ENCODE measurements at places on chromosomes 7 and 10.

- no peak overlapping the region for H3K27ac ChIP-seq
- peaks cover 10% of the 10 kb centered on the region for H3K27me3 ChIP-seq
- no peaks in the 10 kb centered on the region for H3K36me3 ChIP-seq
- DNase-seq: no peak
- no peak overlapping the region for H3K4me3 ChIP-seq
- H3K4me1 ChIP-seq: peaks cover 8% of the 10 kb centered on the region
Measured at GRCh38 chr10:1673568-1674345, 63.6 kb downstream of the ADARB2 start.

DNA sequence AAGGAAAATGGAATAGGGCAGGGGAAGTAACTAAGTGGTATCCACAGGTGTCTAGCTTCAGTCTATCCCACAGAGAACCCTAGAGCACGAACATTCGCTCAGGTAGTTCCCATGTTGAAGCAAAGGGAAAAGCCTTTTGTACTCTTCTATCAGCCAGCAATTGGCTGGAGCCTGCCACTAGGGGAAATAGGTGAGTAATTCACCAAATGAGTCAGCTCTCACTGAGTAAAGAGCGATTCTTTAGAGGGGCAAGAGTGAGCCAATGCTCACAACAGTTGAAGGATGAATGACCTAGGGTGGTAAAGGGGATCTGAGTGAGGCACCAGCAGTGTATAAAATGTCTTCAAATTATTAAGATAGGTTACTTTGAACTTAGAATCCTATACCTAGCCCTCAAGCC is 94.1 kb upstream of the ZNF800 start:
- H3K36me3 ChIP-seq: no peaks in the 10 kb centered on the region
- peaks cover 2% of the 10 kb centered on the region for H3K27me3 ChIP-seq
- peaks cover 18% of the 10 kb centered on the region for H3K4me1 ChIP-seq

- no peak for DNase-seq
- no peaks in the 10 kb centered on the region for H3K4me1 ChIP-seq
- H3K4me3 ChIP-seq: no peak overlapping the region
- no peak overlapping the region for H3K27ac ChIP-seq
Measured at GRCh38 chr10:101601541-101601940, 13.4 kb downstream of the DPCD start.

DNA sequence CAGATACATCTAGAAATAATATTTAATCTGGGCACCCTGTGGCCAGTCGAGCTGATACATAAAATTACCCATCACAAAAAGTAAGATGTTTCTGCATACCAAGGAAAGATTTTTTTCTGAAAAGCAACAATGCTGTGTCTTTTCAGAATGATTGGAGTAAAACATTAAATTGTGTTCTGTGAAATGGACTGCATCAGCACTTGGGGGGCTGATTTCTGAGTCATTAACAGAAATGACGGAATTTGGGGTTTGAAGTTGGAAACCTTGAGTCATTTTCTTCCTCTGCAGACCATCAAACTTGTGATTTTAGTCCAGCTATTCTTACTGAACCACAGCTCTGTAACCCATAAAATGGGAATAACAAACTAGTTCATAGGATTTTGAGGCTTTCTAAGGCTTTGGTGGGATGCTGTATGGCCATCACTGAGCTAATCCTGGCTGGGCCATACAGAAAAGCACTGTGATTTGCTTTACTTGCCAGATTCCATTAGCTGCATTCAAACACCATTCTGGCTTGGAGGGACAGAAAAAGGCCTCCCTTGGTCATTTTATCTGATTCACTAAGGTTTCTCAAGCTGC is 739.4 kb upstream of the IGFBP3 start:
- no peak for DNase-seq
- no peaks in the 10 kb centered on the region for H3K4me1 ChIP-seq
- H3K27me3 ChIP-seq: no peaks in the 10 kb centered on the region
- no peaks in the 10 kb centered on the region for H3K36me3 ChIP-seq

- no peaks in the 10 kb centered on the region for H3K27me3 ChIP-seq
- no peak for DNase-seq
- peaks cover 7% of the 10 kb centered on the region for H3K4me1 ChIP-seq
- H3K36me3 ChIP-seq: peaks cover 4% of the 10 kb centered on the region
- no peak overlapping the region for H3K27ac ChIP-seq
- H3K4me3 ChIP-seq: no peak overlapping the region
Measured at GRCh38 chr7:45979275-45980180, 58.5 kb upstream of the IGFBP3 start.

GRCh38 chr10:43308515-43308914 is 41.6 kb upstream of the RASGEF1A start:
- no peak overlapping the region for H3K4me3 ChIP-seq
- H3K4me1 ChIP-seq: peaks cover 48% of the 10 kb centered on the region
- H3K36me3 ChIP-seq: peaks cover 3% of the 10 kb centered on the region

DNA sequence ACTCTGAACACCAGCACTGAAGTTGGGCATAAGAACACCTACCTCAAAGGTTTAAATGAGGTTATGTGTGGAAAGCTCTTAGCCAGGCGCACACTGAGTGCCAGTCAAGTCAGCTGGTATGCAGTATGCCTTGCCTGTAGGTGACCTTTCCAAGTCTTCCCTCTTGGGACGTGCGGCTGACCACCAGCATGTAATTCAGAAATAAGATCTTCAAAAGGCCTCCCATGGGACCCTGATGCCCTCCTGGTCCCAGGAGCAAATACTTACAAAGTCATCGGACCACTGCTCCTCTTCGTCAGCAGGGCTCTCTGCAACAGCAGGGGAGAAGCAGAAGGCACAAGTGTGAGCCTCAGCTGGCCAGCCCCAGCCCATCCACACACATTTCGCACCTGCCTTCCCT is 40.8 kb downstream of the BLNK start:
- H3K27me3 ChIP-seq: no peaks in the 10 kb centered on the region
- DNase-seq: no peak
- H3K4me1 ChIP-seq: no peaks in the 10 kb centered on the region
- no peak overlapping the region for H3K4me3 ChIP-seq
- no peak overlapping the region for H3K27ac ChIP-seq
- no peaks in the 10 kb centered on the region for H3K36me3 ChIP-seq

GRCh38 chr7:119664601-119665000 is 608.4 kb upstream of the KCND2 start:
- no peak overlapping the region for H3K27ac ChIP-seq
- no peak for DNase-seq
- no peaks in the 10 kb centered on the region for H3K27me3 ChIP-seq
- no peaks in the 10 kb centered on the region for H3K4me1 ChIP-seq
- no peak overlapping the region for H3K4me3 ChIP-seq
- no peaks in the 10 kb centered on the region for H3K36me3 ChIP-seq

DNA sequence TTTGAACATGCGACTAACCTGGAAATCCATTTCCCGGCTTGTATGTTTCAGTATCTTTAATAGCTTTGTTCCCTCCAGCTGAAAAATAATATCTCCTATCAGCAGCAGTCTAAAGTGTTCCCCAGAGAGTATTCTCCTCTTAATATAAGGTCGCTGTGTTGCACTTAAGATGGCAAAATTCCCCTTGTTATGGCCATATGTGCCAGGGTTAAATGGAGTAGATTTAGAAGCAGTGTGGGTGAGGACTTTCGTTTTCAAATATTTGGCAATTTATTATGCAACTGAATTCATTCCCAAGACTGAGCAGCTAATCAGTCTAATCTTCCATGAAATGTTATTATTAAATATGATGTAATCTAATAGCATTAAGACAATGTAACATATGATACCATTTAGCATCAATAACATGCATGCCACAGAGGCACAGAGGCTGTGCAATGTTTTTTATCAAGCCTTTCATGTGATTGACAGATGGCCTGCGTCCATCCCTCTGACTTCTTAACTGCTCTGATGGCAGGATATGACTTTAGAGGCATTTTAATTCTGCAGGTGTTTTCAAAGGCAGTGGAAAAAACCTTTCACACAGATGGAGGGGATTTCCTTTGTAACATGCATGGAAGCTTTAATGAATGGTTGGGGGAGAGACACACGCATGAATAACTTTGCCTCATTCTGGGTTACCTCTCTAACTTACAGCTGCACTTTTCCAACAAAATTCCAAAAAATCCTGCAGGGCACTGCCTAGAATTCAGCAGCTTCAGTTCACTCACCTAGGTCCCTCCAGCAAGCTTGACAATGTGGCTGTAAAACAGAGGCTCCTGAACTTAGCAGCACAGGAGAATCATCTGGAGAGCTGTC is 55.1 kb upstream of the ZPBP start:
- H3K36me3 ChIP-seq: no peaks in the 10 kb centered on the region
- H3K27ac ChIP-seq: peak overlapping the region; percentile 98
- H3K4me3 ChIP-seq: peak overlapping the region; percentile 49
- H3K4me1 ChIP-seq: peaks cover 96% of the 10 kb centered on the region
- no peak for DNase-seq
- no peaks in the 10 kb centered on the region for H3K27me3 ChIP-seq

GRCh38 chr10:78529262-78529661 is 495.6 kb downstream of the RPS24 start:
- no peaks in the 10 kb centered on the region for H3K27me3 ChIP-seq
- DNase-seq: no peak
- H3K36me3 ChIP-seq: no peaks in the 10 kb centered on the region
- no peaks in the 10 kb centered on the region for H3K4me1 ChIP-seq
- H3K27ac ChIP-seq: no peak overlapping the region

DNA sequence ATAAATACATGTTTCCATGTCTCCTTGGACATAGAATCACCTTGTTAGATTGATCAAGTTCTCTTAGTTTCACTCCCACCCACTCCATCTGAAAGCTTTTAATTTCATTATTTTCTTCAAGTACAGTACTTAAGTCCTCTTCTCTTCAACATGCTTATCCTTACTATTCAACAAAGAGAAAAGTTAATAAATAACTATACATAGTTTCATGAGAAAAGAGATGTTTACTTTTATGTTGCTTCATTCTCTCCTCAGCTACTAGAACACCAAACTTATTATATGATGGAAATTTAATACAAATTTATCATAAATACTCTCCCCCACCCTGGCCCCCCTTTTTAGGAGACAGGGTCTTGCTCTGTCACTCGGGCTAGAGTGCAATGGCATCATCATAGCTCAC is 33.5 kb downstream of the ASZ1 start:
- no peaks in the 10 kb centered on the region for H3K4me1 ChIP-seq
- DNase-seq: no peak
- H3K27me3 ChIP-seq: no peaks in the 10 kb centered on the region
- no peaks in the 10 kb centered on the region for H3K36me3 ChIP-seq
- H3K27ac ChIP-seq: no peak overlapping the region
- no peak overlapping the region for H3K4me3 ChIP-seq

- no peak overlapping the region for H3K27ac ChIP-seq
- no peaks in the 10 kb centered on the region for H3K4me1 ChIP-seq
- DNase-seq: no peak
- H3K27me3 ChIP-seq: no peaks in the 10 kb centered on the region
Measured at GRCh38 chr7:51340029-51340838, 23.6 kb upstream of the COBL start.

GRCh38 chr10:103038570-103038969 is 120.5 kb downstream of the CNNM2 start:
- H3K4me1 ChIP-seq: no peaks in the 10 kb centered on the region
- no peaks in the 10 kb centered on the region for H3K36me3 ChIP-seq
- H3K27me3 ChIP-seq: no peaks in the 10 kb centered on the region
- no peak for DNase-seq
- no peak overlapping the region for H3K27ac ChIP-seq

GRCh38 chr10:688312-689120 is 952 bp downstream of the DIP2C start:
- no peak for DNase-seq
- no peaks in the 10 kb centered on the region for H3K36me3 ChIP-seq
- H3K4me3 ChIP-seq: no peak overlapping the region
- H3K27ac ChIP-seq: no peak overlapping the region
- peaks cover 3% of the 10 kb centered on the region for H3K4me1 ChIP-seq

- no peak for DNase-seq
- no peak overlapping the region for H3K4me3 ChIP-seq
- H3K27ac ChIP-seq: no peak overlapping the region
- H3K27me3 ChIP-seq: peaks cover 2% of the 10 kb centered on the region
Measured at GRCh38 chr7:42283553-42283952, 46.5 kb upstream of the GLI3 start.
